Germinal center (tissue), 1 donor: ENCODE measurements at places on chromosomes 3 and 15.

GRCh38 chr3:179765396-179765795, 112.6 kb downstream of the USP13 start:
- DNase-seq, result no peak

DNA sequence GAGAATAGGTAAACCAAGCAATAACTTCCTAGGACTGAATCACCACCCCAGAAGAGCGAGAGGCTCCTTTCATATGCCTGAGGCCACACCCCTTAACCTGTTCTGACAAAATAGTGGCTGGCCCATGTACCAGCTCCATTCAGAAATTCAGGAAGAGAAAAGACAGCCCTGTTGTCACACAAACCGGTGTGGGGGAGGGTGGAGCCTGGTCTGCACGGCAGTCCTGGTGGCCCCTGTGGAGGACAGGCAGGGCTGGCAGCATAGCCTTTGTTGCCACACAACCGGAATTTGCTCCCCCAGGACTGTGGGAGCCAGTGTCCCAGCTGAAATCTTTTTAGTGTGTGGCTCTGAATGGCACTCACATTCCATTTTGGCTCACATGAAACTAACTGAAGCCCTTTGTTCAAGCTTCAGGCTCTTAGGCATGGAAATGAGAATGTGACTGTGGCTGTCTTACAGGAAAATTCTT, 23.8 kb downstream of the RLBP1 start:
- DNase-seq, result no peak

DNA sequence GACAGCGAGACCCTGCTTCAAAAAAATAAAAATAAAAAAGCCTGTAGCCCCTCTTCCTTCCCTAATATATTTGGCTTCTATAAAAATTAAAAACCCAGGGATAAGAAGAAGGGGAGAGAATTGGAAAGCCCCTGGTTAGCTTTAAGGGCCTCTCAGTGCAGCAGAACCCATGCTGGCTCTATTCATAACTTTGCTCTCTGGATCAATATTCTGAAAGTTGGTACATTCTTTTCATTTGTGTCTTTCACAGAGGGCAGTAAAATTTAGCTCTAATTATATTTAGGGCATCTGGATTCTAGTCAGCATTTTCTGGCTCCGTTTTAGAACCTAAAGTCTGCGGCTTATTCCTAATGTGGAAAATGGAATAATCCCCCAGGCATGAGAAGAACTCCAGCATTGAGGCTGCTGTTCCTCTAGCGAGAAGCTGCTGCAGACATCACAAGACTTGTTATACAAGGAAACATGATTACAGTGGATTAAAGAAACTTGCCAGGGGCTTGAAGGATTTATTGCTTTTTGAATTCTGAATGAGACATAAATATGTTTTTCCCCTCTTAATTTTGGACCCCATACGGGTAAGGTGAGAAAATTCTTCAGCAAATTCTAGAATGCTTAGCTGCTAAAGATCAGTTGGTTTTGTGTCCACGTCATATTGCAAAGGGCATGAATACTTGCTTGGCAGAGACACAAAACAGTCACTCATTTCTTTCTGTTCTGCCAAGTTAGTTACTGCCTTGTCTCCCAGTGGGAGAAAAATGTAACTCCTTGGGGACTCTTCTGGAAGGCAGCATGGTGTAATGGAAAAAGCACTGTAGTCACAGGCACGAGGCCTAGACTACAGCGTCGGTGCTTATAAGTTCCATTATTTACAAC, 177.7 kb downstream of the VGLL4 start:
- no peak for DNase-seq

- no peak for DNase-seq
Observed at GRCh38 chr3:66239513-66240123, 18.8 kb downstream of the SLC25A26 start.

- no peak for DNase-seq
Observed at GRCh38 chr3:190502946-190503345, 10.9 kb upstream of the IL1RAP start.

- no peak for DNase-seq
Observed at GRCh38 chr15:65675551-65675950, 53.8 kb downstream of the SLC24A1 start.

- DNase-seq, result no peak
Observed at GRCh38 chr3:127774647-127775046, 47.7 kb downstream of the MGLL start.

GRCh38 chr15:53448232-53449015, 311.0 kb downstream of the WDR72 start:
- DNase-seq, result no peak

- DNase-seq, result no peak
Observed at GRCh38 chr3:86867982-86868381, 123.0 kb downstream of the VGLL3 start.

DNA sequence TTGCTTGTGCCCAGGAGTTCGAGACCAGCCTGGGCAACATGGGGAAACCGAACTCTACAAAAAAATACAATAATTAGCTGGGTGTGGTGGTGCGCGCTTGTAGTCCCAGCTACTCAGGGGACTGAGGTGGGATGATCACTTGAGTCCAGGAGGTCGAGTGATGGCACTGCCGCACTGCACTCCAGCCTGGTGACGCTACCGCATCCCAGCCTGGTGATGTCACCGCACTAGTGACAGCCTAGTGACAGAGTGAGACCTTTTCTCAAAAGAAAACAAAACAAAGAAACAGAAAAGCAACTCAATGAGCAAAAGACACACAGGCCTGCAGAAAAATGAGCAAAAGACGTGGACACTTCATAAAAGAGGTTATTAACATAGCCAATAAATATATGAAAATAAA, 19.9 kb upstream of the SYNM start:
- DNase-seq, result no peak

- DNase-seq, result no peak
Observed at GRCh38 chr3:162780313-162780712, 1283.7 kb downstream of the OTOL1 start.

DNA sequence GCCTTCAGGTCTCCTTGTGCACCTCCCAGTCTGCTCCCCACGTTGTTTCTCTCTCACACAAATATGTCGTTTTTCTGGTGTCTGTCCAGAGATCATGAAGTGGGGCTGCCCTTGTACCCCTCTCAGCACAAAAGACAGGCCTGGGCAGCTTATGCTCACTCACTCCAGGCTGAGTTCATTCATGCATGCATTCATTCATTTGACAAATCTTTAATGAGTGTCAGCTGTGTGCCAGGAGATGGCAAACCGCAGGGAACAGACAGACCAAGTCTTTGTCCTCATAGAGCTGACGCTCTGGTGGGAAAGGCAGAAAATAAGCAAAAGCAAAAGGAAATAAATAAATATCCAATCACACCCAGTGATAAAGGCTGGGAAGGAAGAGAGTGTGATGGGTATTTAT, 7.6 kb upstream of the TRH start:
- DNase-seq, result no peak
